ENCODE measurements at places on chromosomes 4 and X. TPM values are rescaled to one million over a fixed set of nuclear protein-coding genes. Genes with fewer than 3 reads are reported as not detected.

DNA sequence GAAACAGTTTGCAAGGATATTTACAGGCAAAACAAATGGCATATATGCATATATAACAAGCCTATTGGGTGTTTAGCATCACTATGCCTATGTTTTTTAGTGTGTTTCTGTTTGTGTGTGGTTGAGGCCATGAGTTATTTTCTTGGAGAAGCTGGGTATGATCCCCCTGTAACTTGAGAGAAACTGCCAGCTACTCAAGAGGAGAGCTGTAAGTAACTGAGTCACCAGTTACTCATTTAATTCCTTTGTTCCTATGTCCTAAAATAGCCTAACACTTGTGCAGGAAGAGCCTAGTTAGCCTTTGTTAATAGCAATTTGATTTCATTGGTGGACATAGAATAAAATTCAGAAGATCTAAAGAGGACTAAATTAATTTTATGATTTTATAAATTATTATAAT lies 79.1 kb downstream of the PWWP3B start:
- DNase-seq, result no peak

DNA sequence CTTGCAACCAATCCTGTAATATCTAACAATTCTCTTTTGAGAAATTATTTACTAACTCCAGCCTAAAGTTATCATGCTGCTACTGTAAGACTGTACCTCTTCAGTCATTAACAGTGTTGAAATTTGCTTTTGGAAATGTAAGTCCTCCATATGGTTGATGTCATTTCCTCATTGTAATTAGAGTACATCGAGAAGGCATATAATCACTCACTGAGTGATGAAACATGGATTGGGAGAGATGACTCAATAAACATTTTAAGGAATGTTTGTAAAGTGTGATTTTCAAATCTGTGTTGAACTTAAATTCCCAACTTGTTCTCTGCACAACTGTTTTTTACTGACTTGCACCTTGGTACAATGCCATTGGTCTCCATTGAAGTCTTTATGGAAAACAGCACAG lies 61.2 kb downstream of the HMGB2 start:
- no peak for DNase-seq

GRCh38 chr4:117623326-117623725 lies 411.0 kb upstream of the NDST3 start:
- no peak for DNase-seq

- no peak for DNase-seq
Observed at GRCh38 chr4:110216129-110216528, 17.7 kb upstream of the ELOVL6 start.

GRCh38 chr4:145827885-145828284 lies 110.7 kb downstream of the ZNF827 start:
- no peak for DNase-seq

GRCh38 chrX:130676861-130677260 lies 226.1 kb downstream of the ENOX2 start:
- peak; percentile 24 for DNase-seq

DNA sequence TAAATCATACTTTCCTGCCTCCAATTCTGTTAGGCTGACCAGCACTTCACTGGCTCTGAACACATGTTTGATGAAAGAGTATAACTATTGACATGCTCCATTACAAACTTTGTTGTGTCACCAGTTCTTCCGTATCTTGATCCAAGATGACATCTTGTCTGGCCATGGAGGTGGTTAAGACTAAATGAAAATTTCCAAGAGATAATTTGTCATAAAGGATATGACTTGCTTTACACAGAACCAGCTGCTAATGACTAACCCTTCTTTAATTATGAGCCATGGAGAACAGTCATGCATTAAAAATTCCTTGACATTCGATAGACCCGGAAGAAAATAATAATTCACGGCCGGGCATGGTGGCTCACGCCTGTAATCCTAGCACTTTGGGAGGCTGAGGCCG lies 17.7 kb upstream of the N4BP2 start:
- no peak for DNase-seq

GRCh38 chr4:105547769-105548168 lies 4.7 kb upstream of the ARHGEF38 start:
- no peak for DNase-seq

- DNase-seq, result no peak
Observed at GRCh38 chr4:53551958-53552357, 39.3 kb downstream of the LNX1 start.

DNA sequence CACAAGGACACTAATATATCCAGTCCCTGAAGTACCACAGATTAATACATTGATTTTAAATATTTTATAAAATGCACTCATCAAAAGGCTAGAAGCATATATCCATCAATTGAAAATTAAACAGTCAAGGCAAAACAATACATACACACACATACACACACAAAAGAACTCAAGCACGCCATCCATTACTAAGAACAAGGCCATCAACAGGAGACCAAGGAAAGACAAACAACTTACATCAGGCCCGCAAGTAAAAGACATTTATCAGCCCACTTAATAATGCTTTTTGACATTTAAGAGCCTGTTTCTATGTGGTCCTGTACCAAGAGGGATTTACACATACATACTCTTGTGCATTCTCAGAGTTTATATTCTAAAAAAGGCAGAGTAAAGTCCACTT lies 50.0 kb upstream of the ZNF827 start:
- no peak for DNase-seq

DNA sequence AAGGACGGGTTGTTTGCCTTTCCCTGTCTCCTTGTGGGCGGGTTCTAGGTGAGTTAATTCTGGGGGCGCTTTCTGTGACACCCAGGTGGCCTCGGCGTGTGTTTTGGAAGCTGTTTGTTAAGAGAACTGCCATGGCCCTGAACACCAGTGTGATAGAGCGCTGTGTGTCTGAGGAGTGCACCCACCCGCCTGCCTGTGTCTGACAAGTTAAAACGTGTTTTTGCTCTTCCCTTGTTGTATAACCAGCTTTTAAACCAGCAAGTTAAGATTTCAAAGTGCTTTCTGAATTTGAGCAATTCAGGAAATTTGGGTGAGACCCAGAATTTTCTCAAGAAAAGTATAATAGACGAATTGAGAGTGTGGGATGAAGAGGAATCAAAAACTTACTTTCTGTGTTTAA lies 55.2 kb upstream of the HGFAC start:
- DNase-seq, result no peak

DNA sequence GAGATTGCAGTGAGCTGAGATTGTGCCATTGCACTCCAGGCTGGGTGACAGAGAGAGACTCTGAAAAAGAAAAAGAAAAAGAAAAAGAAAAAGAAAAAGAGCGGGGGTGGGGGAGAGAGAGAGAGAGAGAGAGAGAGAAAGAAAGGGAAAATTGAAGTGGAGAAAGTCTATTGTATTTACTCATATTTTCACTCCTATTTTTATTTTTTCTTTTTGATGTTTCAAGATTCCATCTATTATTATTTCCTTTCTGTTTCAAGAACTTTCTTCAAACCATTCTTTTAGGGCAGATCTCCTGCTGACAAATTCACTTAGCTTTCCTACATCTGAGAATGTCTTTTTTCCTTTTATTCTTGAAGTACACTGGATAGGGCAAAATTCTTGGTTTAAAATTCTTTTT lies 57.5 kb upstream of the HDAC8 start:
- DNase-seq, result no peak

DNA sequence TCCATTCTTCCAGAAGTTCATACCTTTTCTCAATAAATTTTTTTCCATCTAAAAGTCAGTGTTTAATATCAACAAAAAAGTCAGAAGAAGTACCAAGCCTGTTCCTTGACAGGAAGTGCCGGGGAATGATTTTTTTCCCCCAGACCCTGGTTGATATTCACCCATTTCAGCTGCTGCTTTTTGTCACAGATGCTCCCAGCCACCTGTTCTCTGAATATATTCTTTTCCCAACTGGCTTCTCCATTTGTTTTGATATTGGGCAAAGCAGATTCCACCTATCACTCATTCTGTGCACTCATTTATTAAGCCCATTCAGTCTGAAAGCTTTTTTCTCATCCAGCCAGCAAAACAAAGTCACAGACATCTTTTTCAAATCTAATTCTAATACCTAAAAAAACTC lies 139.9 kb downstream of the FRMPD4 start:
- no peak for DNase-seq

DNA sequence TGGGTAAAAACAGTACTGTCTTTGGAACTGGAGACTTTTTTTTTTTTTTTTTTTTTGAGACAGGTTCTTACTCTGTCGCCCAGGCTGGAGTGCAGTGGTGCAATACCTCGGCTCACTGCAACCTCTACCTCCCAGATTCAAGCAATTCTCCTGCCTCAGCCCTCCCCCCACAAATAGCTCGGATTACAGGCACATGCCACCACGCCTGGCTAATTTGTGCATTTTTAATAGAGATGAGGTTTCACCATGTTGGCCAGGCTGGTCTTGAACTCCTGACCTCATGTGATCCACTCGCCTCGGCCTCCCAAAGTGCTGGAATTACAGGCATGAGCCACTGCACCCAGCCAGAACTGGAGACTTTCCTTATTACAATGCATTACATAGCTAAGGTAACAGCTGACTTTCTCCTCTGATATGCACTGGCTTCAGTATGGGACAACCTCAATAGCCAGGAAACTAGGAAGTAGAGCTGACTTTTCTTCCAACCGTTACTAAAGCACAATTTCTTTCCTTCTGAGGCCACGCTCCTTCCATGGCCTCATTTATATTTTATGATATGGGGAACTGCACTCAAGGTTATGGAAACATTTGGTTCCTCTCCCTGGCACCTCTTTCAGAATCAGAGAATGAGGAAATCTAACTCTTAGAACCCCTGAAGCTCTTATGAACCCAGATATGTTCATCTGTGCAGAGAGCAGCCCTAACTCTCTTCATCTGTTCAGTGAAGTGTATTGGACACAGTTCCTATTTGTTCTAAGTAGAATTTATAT lies 53.5 kb upstream of the FAM9B start:
- DNase-seq, result no peak

- no peak for DNase-seq
Observed at GRCh38 chr4:151472711-151473110, 63.7 kb downstream of the FHIP1A start.

DNA sequence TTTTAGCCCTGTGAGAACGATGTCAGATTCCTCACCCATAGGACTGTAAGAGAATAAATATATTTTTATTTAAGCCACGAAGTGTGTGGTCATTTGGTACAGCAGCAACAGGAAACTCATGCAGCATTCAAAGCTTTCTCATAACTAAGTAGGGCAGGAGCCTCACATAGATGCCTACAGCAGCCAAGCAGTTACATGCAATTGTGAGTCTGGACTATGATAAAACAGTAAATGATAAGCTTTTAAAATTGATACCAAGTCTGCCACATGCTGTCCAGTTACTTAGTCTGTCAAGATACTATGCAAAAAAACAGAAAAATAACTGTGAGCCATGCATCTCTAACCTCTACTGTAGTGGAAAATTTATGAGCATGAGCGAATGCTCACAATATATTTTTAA lies 359.6 kb downstream of the HS3ST1 start:
- DNase-seq, result no peak

- no peak for DNase-seq
Observed at GRCh38 chrX:38570396-38570795, 9.1 kb downstream of the TSPAN7 start.

DNA sequence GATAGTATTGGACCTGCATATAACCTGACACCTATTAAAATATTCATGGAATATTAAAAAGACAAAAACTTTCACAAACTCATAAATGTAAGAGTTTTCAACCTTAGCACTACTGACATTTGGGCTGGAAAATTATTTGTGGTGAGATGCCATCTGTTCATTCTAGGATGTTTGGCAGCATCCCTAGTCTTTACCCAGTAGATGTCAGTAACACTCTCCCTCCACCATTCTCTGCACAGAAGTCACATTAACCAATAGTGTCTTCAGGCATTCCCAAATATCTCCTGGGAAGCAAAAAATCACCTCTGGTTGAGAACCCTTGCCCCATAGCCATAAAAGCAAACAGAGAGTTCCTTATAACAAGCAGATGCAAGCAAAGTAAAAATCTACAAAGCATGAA lies 41.4 kb upstream of the NDST4 start:
- no peak for DNase-seq

Gene EXOC1L
- polyA plus RNA-seq, result not detected

Gene PF4V1
- not detected for polyA plus RNA-seq

Gene AFM
- polyA plus RNA-seq, result not detected

Gene SPANXA2
- not detected for polyA plus RNA-seq

Gene PROM1
- 1.1 TPM for polyA plus RNA-seq

Gene NR3C2
- polyA plus RNA-seq, result 10.5 TPM

Gene PRRG1
- 1.6 TPM for polyA plus RNA-seq
